ENCODE measurements at places on chromosomes 6 and 20.
A peak's percentile ranks its signal among the peaks of the same experiment; 100 is the strongest.

GRCh38 chr6:14217728-14218518 is 100.4 kb downstream of the CD83 start:
- no peak for DNase-seq

- no peak for DNase-seq
Observed at GRCh38 chr6:129312880-129313279, 397.1 kb downstream of the ARHGAP18 start.

DNA sequence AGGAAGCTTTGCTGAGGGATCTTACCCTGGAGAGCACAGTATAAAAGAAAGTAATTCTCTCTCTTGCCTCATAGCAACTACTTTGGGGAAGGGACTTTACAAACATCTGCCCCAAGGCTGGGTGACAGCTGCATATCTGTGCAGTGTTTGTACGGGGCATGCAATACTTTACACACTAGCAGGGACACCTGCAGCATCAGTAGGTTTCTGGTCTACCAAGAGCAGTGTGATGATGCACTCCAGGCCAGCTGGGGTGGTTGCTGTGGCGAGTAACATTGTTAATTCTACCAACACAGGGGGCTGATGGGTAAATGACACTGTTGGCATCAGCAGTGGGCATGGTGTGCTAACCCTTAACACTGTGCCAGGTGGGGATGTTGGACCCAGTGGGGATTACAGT is 48.0 kb downstream of the ADTRP start:
- peak; percentile 16 for DNase-seq

GRCh38 chr6:2817903-2818443 is 23.7 kb downstream of the SERPINB1 start:
- no peak for DNase-seq

- no peak for DNase-seq
Observed at GRCh38 chr6:144059139-144059538, 36.2 kb downstream of the SF3B5 start.
